ENCODE measurements at places on chromosomes 11 and 22.

- no peak for DNase-seq
Observed at GRCh38 chr22:27585141-27585540, 216.4 kb downstream of the MN1 start.

GRCh38 chr22:44703255-44703870 lies 1.4 kb downstream of the PRR5 start:
- DNase-seq, result no peak

GRCh38 chr11:129416080-129416820 lies 40.6 kb downstream of the BARX2 start:
- no peak for DNase-seq

- no peak for DNase-seq
Observed at GRCh38 chr11:85791409-85791990, 19.4 kb downstream of the SYTL2 start.

DNA sequence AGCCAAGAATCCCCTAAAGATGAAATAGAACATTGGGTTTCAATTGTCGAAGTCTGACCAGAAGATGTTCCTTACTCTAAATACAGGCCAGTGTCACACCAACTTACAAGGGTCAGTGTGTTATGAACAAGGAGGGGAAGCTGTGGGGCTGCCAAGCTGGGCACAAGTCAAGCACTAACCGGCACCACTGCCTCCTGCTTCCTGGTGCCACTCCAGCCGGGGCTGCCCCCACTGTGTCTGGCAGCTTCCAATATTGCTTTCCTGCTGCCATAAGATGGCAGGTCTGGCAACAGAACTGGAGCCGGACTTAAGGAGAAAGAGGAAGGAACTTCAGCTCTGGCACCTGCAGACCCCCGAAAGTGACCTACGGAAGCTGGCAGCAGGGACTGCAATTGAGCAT lies 13.7 kb upstream of the VPS37C start:
- DNase-seq, result no peak

GRCh38 chr11:11387207-11387606 lies 34.2 kb upstream of the CSNK2A3 start:
- DNase-seq, result no peak

DNA sequence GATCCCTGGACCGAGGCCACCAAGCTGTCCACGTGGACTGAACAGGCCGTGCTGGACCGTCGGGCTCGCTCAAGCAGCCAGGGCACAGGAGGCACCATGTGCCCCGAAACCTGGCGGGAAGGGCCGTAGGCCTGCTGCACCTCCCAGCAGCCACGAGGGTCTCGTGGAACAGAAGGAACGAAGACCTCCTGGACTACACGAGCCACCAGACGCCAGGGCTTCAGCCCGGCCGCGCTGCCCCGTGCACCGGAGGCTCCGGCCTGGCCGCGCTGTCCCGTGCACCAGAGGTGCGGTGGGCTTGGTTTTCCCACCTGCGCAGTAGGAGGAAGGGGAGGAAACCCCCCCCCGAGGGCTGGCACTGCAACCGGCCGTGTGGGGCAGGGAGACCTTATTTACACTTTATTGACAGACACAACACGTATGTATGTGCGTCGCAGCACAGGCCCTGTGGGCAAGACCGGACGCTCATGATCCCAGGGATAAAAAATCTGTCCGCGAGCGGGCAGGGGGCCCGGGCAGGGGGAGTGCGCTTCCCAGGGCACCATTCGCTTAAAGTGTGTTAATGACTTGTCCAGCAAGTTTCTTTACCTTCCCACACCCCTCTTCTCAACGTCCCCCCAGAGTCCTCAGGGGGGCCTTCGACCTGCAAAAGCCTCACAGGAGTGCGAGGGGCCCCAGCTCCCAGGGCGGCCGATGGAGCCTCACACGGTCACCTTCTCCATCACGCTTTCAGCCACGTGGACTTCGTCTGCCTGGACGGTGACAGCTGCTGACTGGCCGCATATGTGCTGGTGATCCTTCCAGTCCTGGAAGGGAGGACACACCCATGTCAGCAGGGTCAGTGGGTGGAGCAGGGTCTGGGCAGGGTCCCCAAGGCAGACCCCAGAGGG lies 7.0 kb downstream of the DRD4 start:
- DNase-seq, result no peak

DNA sequence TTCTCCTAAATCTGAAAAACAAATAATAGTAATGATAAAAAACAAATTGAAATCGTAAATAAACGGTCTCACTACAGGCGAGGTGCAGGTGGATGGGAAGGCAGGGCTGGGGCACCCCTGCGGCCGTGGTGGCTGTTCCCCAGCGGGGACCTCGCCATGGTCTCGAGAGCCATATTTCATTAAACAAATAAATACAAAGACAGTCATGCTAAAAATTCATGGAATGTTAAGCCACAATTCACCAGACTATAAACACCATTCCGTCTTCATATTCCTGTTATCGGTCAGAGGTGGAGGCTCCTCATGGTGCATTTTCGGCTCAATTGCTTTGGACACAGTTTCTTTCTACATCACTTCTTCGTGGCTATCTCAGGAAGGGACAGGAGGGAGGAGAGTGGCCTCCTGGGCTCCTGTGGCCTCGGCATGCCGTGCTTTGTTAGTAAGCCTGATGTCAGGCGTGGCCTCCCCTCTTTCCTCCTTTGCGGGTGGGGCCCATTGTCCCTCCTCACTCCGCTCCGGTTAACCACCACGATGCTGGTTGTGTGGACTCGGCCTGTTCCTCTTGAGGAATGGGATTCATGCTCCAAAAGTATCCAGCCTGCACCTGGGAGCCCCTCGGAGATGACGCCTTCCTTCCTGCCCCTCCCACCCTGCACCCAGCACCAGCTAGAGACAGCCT lies 16.1 kb upstream of the BRSK2 start:
- DNase-seq, result no peak

GRCh38 chr22:49693416-49693815 lies 134.3 kb downstream of the BRD1 start:
- no peak for DNase-seq

GRCh38 chr11:20707876-20708275 lies 38.5 kb downstream of the NELL1 start:
- DNase-seq, result no peak

DNA sequence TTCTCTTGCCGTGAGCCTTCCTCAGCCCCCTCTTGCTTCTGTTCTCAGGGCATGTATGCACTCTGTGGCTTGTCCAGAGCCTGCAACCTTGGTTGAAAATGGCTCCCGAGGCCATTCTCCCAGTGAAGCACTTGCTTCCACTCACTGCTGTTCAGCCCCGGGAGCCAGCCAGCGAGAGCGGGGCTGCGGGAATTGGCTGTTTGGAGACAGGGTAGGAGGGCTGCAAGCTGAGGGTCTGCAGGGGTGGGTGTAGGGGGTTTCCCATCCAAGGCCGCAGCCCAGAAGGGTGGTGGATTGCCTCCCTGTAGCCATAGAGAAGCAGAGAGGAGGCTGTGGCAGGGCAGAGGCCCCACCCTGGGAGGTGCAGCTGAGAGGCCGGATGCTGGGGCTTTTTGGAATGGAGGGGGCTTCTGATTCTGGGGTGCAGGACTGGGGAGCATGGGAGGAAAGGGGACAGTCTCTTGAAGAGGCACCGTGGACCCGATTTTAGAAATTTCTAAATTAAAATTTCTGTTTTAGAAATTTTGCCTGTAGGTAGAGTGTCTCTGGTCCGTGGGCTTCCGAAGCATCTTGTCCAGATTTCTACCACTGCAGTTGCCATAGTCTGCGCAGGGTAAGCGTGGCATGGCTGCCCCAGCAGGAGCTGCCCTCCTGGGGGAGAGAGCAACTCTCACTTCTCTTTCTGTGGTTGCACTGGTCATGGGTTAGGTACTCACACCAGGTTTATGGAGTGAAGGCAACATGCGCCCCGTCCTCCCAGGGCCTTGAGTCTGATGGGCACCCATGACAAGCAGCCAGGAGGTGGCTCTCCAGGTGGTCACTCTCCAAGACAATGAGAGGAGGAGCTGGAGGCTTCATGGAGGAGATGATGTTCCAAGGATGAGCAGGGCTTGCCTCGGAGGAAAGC lies 100.2 kb downstream of the TBC1D22A start:
- DNase-seq, result no peak

- DNase-seq, result peak; percentile 23
Observed at GRCh38 chr11:130122141-130122575, 37.4 kb upstream of the ST14 start.

- no peak for DNase-seq
Observed at GRCh38 chr11:88102598-88102934, 72.7 kb downstream of the RAB38 start.

DNA sequence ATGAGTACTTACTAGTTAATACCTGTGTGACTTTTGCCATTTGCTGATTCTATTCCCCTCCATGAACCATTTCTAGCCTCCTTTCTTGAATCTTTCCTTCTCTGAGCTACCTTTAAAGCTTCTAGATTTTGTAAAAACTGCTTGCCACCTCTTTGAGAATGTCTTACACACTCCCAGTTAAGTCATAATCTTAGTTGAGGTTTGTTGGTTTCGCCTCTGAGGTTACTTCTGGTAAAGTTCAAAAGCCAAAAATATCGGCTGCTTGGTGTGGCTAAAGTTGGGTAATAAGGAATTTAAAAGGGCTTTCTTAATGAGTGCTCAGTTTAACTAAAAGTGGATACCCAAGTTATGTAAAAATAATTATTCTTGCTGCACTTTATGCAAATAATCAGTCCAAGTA lies 10.4 kb upstream of the GLYAT start:
- DNase-seq, result no peak

DNA sequence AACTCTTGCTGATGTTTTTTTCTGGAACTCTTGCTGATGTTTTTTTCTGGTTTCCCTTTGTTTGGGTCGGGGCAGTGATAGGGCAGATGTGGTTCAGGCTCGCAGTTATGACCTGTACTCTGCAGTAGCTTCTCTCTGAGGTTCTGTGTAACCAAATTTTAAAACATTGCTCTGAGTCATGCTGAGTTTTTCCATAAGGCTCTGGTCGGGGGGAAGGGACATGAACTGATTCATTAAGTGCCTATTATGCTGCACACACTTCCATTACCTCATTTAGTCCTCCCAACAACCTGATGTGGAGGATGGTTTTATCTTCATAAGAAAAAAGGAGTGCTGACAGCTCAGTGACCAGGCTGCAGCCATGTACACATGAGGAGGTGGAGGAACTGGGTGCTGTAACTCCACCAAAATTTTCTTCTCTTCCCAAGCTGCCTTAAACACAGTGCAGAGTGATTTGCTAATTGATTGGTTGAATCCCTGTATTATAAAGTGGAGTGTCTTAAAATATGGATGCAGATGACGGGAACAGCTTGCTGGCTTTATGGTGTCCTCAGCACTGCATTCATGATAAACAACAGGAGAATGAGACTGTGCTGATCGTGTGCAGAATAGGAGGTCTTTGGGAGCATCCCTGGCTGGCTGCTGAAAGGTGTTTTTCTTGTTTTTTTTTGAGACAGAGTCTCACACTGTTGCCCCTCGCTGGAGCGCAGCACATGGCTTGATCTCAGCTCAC lies 19.1 kb downstream of the TNRC6B start:
- DNase-seq, result peak; percentile 44

GRCh38 chr11:110305169-110306018 lies 9.0 kb upstream of the RDX start:
- no peak for DNase-seq

DNA sequence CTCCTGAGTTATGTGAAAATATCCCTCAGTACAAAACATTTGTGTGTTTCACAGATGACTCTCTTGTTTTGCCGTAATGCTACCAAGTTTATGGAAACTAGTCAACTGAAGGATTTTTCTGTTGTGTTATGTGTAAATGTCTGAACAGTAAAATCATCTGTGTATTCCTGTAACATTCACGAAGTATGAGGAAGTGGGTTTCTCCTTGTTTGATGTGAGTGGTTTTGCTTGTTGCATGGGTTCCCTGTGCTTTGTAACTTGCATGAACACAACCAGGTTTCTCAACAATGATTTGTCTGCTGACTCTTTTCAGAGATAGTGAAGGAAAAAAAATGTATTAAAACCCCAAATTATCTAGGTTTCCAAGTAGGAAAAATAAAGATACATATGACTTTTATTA lies 138.1 kb downstream of the PGR start:
- no peak for DNase-seq

DNA sequence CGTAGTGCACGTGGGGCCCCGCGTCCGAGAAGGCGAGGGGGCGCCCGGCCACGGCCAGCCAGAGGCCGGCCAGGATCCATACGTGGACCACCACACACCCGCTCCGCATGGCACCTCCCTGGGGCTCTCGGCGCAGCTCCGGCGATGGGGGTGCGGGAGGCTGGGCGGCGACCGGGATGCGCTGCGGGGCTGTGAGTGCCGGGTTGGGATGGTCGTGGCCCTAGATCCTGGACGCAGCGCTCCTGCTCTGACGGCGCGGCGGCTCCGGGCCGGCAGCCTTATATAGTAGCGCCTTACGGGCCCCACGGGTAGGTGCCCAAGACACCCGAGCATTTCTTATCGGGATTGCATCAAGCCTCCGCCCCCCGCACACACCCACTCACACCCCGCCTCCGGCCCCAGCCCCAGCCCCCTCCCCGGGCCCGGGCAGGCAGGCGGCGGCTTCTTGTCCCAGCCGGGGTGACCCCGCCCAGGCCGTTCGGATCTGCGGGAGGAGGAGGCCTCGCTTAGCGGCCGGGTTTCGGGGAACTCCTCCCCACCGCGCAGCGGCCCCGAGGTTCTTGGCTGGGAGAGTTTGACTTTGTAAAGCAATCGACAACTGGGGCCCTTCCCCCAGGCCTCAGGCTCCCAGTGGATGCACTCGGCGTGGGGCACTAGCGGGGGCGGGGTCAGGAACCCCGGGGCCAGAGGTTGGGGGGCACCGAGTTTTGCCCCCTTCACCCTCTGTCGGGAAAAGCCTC lies at the start of gene FGF19:
Gene FGF19, minus strand, starts transcription at position 255 of the 740 bp plus-strand sequence. Its CDS starts 146 bp downstream, at position 109.
- DNase-seq, result no peak

GRCh38 chr22:30809086-30809485 lies 114.4 kb downstream of the OSBP2 start:
- DNase-seq, result no peak

- DNase-seq, result no peak
Observed at GRCh38 chr11:62431171-62431901, 12.5 kb downstream of the SCGB1A1 start.

GRCh38 chr11:99554232-99554903 lies 533.6 kb downstream of the CNTN5 start:
- no peak for DNase-seq

DNA sequence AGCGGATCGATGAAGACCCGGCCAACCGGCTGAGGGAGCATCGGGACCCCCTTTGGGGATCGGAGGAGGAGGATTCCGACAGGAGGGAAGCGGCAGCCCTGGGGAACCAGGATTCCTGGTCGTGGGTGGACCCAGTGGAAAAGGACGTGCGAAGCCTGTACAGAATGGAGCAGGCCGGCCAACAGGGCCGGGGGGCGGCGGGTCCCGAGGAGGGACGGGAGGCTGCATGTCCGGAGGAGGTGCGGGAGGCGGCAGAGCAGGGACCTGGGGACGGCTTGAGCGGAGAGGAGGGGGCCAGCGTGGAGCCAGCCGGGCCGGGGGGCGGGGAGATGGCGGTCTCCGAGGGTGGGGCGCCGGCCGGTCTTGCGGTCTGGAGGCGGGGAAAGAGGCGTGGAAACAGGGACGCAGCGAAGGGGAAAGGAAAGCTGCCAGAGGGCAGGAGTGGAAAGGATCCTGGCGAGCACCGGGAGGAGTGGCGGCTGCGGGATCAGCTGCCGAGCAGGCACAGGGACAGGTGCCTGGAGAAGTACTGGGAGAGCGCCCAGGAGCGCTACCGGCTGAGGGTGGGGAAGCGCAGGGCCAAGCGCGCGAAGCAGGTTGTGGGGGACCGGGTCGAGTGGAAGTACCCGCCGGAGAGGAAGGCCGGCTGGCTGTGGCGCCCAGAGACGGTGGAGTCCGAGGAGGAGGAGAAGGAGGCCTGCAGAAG lies at the start of gene ANO5:
Gene ANO5, plus strand, starts transcription at position 444 of the 706 bp plus-strand sequence. CDS start 408 bp downstream, outside the sequence.
- DNase-seq, result no peak

- DNase-seq, result no peak
Observed at GRCh38 chr11:33912405-33913361, 20.8 kb upstream of the LMO2 start.
